Neural crest cell (in vitro differentiated cells): ENCODE measurements at places on chromosomes 7 and 10. TPM values are rescaled to one million over a fixed set of nuclear protein-coding genes. Genes with fewer than 3 reads are reported as not detected.

GRCh38 chr7:159136013-159136412, 8.7 kb downstream of the VIPR2 start:
- H3K4me1 ChIP-seq: peaks cover 11% of the 10 kb centered on the region
- no peak overlapping the region for H3K27ac ChIP-seq
- H3K27me3 ChIP-seq: peaks cover 32% of the 10 kb centered on the region

The NRCAM gene
- 33.2 and 35.0 TPM in 2 replicates for total RNA-seq

- H3K36me3 ChIP-seq: peaks cover 19% of the 10 kb centered on the region
- peak; percentile 91 for DNase-seq
- H3K27me3 ChIP-seq: no peaks in the 10 kb centered on the region
- no peaks in the 10 kb centered on the region for H3K4me1 ChIP-seq
- H3K27ac ChIP-seq: no peak overlapping the region
Observed at GRCh38 chr10:102729029-102730026, 14.4 kb upstream of the WBP1L start.

DNA sequence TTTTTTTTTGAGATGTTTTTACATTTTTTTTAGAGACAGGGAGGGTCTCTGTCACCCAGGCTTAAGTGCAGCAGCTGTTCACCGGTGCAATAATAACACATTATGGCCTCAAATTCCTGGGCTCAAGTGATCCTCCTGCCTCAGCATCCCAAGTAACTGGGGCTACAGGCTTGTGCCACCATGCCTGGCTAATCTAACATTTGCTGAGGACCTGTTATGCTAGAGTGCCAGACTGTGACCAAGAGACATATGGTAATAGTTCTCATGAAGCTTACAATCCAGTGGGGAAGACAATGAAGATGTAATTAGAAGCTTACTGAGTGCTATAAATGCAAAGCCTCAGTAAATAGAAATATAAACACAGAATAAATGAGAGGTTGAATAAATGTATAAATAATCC, 17.6 kb upstream of the ORC5 start:
- H3K4me1 ChIP-seq: peaks cover 19% of the 10 kb centered on the region
- H3K36me3 ChIP-seq: peaks cover 8% of the 10 kb centered on the region
- H3K27ac ChIP-seq: no peak overlapping the region
- H3K27me3 ChIP-seq: peaks cover 7% of the 10 kb centered on the region

- no peak overlapping the region for H3K27ac ChIP-seq
- H3K4me3 ChIP-seq: no peak overlapping the region
- DNase-seq: no peak
- no peaks in the 10 kb centered on the region for H3K36me3 ChIP-seq
- no peaks in the 10 kb centered on the region for H3K27me3 ChIP-seq
Observed at GRCh38 chr7:88929719-88930118, 134.2 kb upstream of the TEX47 start.

- DNase-seq: no peak
- no peaks in the 10 kb centered on the region for H3K27me3 ChIP-seq
- H3K4me1 ChIP-seq: peaks cover 10% of the 10 kb centered on the region
Observed at GRCh38 chr10:119190353-119190752, 11.7 kb upstream of the PRDX3 start.

- H3K36me3 ChIP-seq: peaks cover 2% of the 10 kb centered on the region
- no peak overlapping the region for H3K4me3 ChIP-seq
- H3K27me3 ChIP-seq: peaks cover 26% of the 10 kb centered on the region
- no peak overlapping the region for H3K27ac ChIP-seq
Observed at GRCh38 chr10:99285881-99286280, 43.3 kb upstream of the CNNM1 start.

GRCh38 chr10:88928254-88928653, 24.3 kb downstream of the ACTA2 start:
- no peaks in the 10 kb centered on the region for H3K27me3 ChIP-seq
- no peak for DNase-seq
- H3K36me3 ChIP-seq: no peaks in the 10 kb centered on the region
- H3K4me1 ChIP-seq: peaks cover 6% of the 10 kb centered on the region
- no peak overlapping the region for H3K27ac ChIP-seq
- H3K4me3 ChIP-seq: no peak overlapping the region

GRCh38 chr10:61284222-61284890, 168.8 kb downstream of the TMEM26 start:
- no peak for DNase-seq
- H3K36me3 ChIP-seq: no peaks in the 10 kb centered on the region
- H3K4me1 ChIP-seq: no peaks in the 10 kb centered on the region

- H3K4me1 ChIP-seq: peaks cover 19% of the 10 kb centered on the region
- no peaks in the 10 kb centered on the region for H3K36me3 ChIP-seq
Observed at GRCh38 chr10:45655219-45655618, 17.4 kb downstream of the ZFAND4 start.

The TAS2R4 gene
- 1.1 and 1.6 TPM in 2 replicates for total RNA-seq

The VAX1 gene
- 0.16 and 0.23 TPM in 2 replicates for total RNA-seq

DNA sequence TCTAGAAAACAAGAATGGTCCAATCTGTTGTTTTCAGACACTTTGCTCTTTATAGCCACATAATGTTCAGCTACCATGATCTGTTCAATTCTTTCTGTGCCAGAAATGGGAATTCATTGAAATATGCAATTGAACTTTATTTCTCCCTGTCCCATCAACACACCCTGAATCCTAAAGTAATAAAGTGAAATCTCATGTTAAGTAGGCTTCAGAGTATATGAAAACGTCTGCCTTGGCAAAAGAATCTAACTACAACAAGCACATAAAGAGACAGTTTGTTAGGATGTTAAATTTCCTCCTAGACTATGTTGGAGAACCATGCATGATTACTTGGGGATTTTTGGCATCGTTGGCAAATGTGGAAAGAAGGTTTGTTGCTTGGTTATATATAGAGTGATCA, 722.7 kb downstream of the XPNPEP1 start:
- DNase-seq: no peak
- no peaks in the 10 kb centered on the region for H3K27me3 ChIP-seq
- no peaks in the 10 kb centered on the region for H3K4me1 ChIP-seq
- peaks cover 2% of the 10 kb centered on the region for H3K36me3 ChIP-seq
- H3K27ac ChIP-seq: no peak overlapping the region

The SKIDA1 gene
- 52.1 and 53.0 TPM in 2 replicates for total RNA-seq

GRCh38 chr7:113202284-113202683, 83.9 kb upstream of the SMIM30 start:
- H3K4me3 ChIP-seq: no peak overlapping the region
- no peaks in the 10 kb centered on the region for H3K36me3 ChIP-seq
- H3K27ac ChIP-seq: no peak overlapping the region
- H3K27me3 ChIP-seq: peaks cover 34% of the 10 kb centered on the region
- H3K4me1 ChIP-seq: no peaks in the 10 kb centered on the region

DNA sequence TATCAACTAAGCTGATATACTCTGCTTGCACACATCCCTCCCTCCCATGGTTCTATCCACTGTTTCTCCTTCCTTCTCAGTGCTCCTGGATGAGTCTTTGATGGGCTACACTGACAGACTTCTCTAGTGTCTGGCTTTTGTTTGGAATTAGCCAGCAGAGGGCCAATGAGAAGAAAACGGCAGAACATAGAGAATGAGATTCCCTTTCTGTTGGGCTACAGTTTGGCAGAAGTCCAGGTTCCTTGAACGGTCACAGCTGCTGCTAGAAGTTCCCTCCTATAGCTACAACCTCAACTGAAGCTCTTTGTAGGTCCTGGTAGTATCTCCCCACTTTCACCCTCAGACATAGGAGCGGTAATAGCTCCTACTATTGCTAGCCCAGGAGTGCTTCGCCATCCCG, 251.1 kb upstream of the LRRN3 start:
- H3K4me1 ChIP-seq: peaks cover 7% of the 10 kb centered on the region
- no peak for DNase-seq
- no peak overlapping the region for H3K4me3 ChIP-seq
- no peaks in the 10 kb centered on the region for H3K27me3 ChIP-seq
- H3K36me3 ChIP-seq: no peaks in the 10 kb centered on the region

GRCh38 chr10:69141304-69141703, 17.3 kb downstream of the VPS26A start:
- no peaks in the 10 kb centered on the region for H3K27me3 ChIP-seq
- peaks cover 2% of the 10 kb centered on the region for H3K36me3 ChIP-seq
- H3K4me1 ChIP-seq: no peaks in the 10 kb centered on the region
- H3K4me3 ChIP-seq: no peak overlapping the region
- no peak overlapping the region for H3K27ac ChIP-seq
- DNase-seq: no peak

DNA sequence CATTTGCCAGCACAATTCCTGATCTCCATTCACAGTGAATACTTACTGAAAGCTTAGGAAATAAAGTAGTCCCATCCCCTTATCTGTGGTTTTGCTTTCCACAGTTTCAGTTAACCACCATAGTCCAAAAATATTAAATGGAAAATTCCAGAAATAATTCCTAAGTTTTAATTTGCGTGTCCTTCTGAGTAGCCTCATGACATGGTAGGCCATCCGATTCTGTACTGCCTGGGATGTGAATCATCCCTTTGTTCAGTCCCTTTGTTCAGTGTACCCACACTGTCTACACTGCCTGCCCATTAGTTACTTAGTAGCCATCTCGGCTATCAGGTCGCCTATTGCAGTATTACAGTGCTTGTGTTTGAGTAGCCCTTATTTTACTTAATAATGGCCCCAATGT, 14.2 kb downstream of the RAB11FIP2 start:
- H3K27me3 ChIP-seq: no peaks in the 10 kb centered on the region
- H3K4me3 ChIP-seq: no peak overlapping the region
- no peak overlapping the region for H3K27ac ChIP-seq
- peaks cover 21% of the 10 kb centered on the region for H3K4me1 ChIP-seq
- DNase-seq: no peak

- H3K36me3 ChIP-seq: no peaks in the 10 kb centered on the region
- no peak for DNase-seq
- H3K27ac ChIP-seq: no peak overlapping the region
- H3K4me1 ChIP-seq: peaks cover 8% of the 10 kb centered on the region
- H3K4me3 ChIP-seq: no peak overlapping the region
Observed at GRCh38 chr7:147567043-147567442, 1023.5 kb upstream of the C7orf33 start.

The EMX2 gene
- total RNA-seq: 1.0 and 1.1 TPM in 2 replicates

GRCh38 chr10:72263613-72264241, 10.0 kb upstream of the DDIT4 start:
- no peaks in the 10 kb centered on the region for H3K36me3 ChIP-seq
- peak overlapping the region; percentile 3 for H3K27ac ChIP-seq
- no peak for DNase-seq
- no peaks in the 10 kb centered on the region for H3K27me3 ChIP-seq
- no peak overlapping the region for H3K4me3 ChIP-seq
- H3K4me1 ChIP-seq: peaks cover 46% of the 10 kb centered on the region

- DNase-seq: no peak
- no peak overlapping the region for H3K27ac ChIP-seq
- H3K27me3 ChIP-seq: no peaks in the 10 kb centered on the region
- H3K36me3 ChIP-seq: no peaks in the 10 kb centered on the region
- no peak overlapping the region for H3K4me3 ChIP-seq
Observed at GRCh38 chr10:78390051-78390450, 356.4 kb downstream of the RPS24 start.

- no peak overlapping the region for H3K27ac ChIP-seq
- peaks cover 2% of the 10 kb centered on the region for H3K4me1 ChIP-seq
- DNase-seq: no peak
- H3K36me3 ChIP-seq: no peaks in the 10 kb centered on the region
Observed at GRCh38 chr10:5971315-5971832, 6.0 kb downstream of the IL15RA start.
